CD4-positive, alpha-beta T cell treated with Interleukin-1 beta for 1 hour (primary cell): ENCODE measurements at places on chromosomes 7 and 10.
A peak's percentile ranks its signal among the peaks of the same experiment; 100 is the strongest.

- DNase-seq, result no peak
Observed at GRCh38 chr7:139909379-139910050, 80.5 kb downstream of the TBXAS1 start.

GRCh38 chr7:44341401-44341800 lies 16.0 kb upstream of the CAMK2B start:
- no peak for DNase-seq

GRCh38 chr7:7581531-7582179 lies 15.0 kb downstream of the MIOS start:
- DNase-seq, result no peak

DNA sequence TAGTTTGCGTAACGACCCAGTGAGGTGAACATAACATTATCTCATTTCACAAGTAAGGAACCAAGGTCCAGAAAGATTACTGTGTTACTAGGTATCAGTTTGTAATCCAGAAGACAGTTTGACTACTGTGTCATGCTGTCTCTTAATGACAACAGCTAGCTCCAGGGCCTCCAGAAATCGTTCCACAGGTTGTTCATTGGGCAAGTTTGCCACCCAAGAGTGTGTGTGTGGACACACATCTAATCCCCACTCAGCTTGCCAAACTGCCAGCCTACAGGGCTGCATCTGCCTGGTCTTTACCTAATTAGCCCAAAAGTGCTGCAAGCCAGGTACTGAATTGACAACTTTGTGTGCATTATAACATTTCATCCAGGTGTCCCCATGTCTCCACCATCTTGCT lies 27.9 kb upstream of the SLC16A12 start:
- DNase-seq, result no peak

GRCh38 chr7:73718905-73719805 lies at the start of gene STX1A:
Gene STX1A (minus strand): TSS chr7:73719669. CDS start chr7:73719631, 38 bp downstream.
- peak; percentile 75 for DNase-seq

- no peak for DNase-seq
Observed at GRCh38 chr10:78433766-78434535, 400.3 kb downstream of the RPS24 start.

- DNase-seq, result no peak
Observed at GRCh38 chr7:131502810-131503508, 53.5 kb downstream of the PODXL start.

DNA sequence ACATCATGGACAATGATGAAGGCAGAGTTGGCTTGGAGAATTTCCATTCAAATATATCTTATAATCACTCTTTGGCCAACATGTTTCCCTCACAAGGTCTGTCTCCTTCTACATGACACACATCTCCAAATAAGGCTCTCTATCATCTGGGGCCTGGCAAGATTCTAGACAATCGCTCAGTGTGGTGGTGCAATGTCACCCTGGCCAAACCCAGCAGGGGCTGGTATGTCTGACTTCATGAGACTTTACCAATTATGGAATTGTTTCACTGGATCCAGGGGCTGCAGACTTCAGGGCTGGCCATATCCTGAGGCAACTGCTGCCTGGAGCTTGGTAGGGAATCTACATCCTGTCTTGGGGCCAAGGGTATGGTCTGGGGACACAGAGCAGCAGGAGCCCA lies 319.0 kb downstream of the PLXNA4 start:
- no peak for DNase-seq

- DNase-seq, result no peak
Observed at GRCh38 chr7:87715545-87715944, 87.3 kb downstream of the RUNDC3B start.

DNA sequence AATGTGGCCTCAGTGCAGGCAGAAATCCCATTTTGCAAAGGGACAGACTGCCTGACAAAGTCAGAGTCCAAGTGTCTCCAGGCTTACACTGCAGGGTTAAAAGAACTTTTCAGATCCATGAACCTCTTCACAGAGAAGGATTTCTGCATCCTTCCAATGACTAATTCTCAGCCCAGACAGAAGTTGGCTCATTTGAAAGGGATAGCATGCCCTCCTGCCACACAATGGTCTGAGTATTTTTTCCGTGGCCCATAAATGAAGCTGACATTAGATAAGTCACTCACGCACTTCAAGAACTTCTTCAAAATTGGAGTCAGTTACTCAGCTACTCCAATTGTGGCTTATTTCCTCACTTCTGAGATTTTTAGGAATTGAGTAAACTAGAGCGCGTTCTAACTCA lies 170.2 kb downstream of the PLXNA4 start:
- no peak for DNase-seq

GRCh38 chr7:91973639-91974038 lies 33.0 kb downstream of the AKAP9 start:
- no peak for DNase-seq

DNA sequence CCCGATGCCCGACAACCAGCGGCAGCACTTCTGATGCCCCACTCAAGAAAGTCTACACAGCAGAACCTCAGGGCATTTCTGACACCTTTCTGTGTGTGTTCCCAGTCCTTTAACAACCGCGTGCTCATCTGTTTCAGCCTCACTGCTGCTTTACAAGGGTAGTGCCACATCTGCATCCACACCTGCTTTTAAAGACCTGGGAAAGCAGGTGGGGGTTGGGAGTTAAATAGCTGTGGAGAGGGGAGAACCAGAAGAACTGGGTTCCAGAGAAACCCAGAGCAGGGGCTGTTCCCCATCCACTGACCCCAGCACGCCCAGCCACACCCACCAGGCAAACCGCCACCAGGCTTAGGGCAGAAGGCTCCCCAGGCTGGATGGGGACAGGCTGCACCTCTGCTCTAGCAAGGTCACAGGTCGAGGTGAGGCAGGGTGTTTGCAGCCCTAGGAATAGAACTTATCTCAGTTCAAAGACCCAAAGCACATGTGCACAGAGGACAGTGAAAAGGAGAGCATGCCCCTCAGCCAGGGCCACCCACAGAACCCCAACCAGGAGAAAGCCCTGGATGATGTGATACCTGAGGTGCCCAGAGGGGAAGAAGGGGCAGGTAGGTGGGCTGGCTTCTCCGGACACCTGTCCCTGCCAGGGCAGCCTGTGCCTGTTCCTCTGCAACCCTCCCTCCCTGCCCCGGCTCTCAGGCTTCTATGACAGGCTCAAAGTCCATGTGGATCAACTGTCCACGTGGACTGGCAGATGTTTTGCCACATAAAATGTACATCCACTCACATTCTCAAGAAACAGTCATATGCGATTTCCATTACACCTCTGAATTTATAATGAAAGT lies 51.3 kb downstream of the COBL start:
- no peak for DNase-seq

- no peak for DNase-seq
Observed at GRCh38 chr10:43075612-43076003, 1.3 kb upstream of the RET start.

GRCh38 chr10:96686514-96686913 lies 33.8 kb downstream of the PIK3AP1 start:
- no peak for DNase-seq

DNA sequence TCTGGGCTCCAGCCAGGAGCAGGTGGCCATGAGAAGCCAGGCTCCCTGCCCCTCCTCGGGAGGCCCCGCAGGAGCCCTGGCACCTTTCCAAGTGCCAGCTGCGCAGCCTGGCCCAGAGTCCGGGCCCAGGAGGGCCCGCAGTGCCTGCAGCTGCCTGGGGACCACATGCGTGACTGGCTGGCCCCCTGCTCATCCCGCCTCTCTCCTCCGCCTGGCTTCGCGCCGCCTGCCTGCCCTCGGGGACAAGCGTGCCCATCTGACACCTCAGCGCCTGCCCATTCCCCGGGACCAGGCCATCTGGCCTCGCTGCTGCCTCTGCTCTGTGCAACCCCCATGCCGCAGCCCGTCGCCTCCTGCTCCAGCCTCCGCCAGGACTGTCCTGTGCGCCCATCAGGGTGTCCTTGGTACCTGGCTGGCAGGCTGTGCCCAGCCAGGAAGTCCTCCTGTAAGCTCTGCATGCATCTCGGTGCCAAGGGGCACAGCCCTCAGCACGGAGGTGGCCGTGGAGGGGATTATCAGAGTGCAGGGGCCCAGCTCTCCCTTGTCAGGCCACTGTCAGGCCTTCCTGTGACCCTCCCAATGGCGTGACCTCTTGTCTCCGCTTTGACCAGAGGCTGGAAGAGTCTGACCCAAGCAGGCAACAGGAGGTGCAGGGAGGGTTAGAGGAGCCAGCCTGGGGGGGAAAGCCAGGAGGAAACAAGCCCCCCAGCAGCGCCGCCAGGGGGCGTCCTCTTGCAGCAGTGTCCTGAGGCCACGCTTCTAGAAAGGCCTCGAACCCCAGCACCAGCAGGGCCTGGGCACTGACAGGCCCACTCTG lies 50.5 kb downstream of the TMEM209 start:
- DNase-seq, result no peak

DNA sequence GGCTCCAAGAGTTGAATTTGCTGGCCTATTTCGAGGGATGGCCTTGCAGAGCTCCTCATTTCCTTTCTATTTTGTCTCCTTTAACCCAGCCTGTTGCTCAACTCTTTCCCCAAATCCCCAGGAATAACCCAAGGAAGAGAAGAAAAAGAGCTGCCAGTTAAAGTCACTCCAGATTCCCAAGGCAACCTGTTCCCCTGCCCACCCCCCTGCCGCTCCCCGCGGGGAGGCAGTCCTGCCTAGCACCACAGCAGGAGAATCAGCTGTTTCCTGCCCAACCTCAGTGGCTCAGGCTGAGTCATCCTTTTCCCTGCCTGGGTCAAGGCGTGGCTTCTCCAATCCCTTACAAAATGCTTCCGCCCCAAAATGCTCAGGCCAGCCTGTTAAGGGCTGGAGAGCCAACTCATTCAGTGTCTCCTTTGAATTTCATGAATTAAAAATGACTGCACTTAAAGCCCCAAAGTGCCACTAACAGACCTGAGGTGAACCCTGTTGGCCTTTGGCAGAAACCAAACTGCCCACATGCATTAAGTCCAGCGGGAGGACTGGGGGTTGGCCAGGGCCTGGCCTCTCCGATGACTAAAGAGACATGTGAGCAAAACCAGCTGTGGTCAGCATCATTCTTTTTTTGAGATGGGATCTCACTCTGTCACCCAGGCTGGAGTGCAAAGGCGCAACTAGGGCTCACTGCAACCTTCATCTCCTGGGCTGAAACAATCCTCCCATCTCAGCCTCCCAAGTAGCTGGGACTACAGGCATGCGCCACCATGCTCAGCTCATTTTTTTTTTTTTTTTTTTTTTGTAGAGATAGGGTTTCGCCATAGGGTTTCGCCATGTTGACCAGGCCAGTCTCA lies 83.2 kb upstream of the KIF5B start:
- peak; percentile 57 for DNase-seq

DNA sequence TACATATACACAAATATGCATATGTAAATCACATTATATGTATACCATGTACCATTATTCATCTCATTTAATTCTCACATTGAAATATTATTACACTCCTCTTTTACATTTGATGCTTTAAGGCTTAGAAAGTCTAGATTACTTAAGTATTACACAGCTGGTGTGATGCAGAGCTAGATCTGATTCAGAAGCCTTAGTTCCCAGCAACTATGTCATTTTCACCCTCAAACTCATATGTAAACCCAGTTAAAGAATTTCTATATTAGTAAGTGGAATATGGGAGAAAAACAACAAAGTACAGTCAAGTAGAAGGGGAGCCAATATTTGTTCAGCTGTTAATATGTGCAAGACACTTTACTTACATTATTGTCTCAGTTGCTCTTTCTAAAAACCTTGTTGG lies 74.3 kb upstream of the CSTF2T start:
- no peak for DNase-seq

- DNase-seq, result no peak
Observed at GRCh38 chr7:91567081-91568012, 303.1 kb downstream of the FZD1 start.

- no peak for DNase-seq
Observed at GRCh38 chr10:45509491-45509890, 135.5 kb downstream of the ALOX5 start.

DNA sequence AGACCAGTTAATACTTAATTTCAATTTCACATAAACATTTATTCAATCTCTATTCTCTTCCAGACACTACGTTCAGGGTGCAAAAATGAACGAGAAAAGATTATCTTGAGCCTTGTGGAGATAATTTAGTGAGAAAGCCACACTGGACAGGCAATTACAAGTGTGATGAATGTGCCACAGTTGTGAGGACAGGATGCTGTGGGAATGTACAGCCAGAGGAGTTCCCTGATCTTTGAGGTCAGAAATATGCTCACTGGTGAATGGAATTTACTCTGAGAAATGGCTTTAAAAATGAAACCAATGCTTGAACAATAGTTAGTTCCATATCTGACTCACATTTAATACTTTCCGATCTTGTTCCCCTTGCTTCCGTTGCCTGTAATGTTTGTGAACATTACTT lies 864.8 kb downstream of the GATA3 start:
- DNase-seq, result no peak

- no peak for DNase-seq
Observed at GRCh38 chr10:126691456-126691855, 21.0 kb upstream of the C10orf90 start.

DNA sequence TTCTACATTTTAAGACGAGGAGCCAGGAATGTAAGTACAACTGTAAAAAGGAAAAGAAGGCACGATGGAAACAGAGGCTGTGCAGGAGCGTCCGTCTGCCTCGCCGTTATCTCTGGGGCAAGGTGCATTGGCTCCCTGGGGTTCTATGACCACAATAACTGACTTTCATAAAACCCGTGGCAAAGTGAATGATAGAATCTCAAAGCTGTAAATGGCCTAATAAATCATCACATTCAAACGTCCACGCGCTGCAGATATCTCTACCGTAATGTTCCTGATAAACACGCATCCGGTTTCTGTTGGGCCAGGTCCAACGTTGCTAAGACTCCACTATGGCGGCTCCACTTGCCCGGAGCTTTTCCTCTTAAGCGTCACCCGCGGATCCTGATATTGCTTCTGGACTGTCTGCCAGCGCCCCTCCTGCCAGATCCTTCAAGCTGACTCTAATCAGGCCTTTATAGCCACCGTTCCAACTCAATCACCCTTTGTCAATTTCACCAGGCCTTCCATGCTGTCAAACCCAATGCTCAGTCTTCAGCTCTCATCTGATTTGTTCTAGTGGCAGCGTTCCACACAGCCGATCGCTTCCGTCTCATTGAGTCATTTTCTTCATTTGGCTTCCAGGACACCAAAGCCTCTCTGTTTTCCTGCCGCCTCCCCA lies 265.6 kb upstream of the FOXK1 start:
- DNase-seq, result no peak

GRCh38 chr10:97024168-97025073 lies 161.3 kb downstream of the SLIT1 start:
- DNase-seq, result no peak

- no peak for DNase-seq
Observed at GRCh38 chr10:110461530-110461929, 36.2 kb upstream of the DUSP5 start.
